ENCODE measurements at places on chromosomes 4 and X. TPM values are rescaled to one million over a fixed set of nuclear protein-coding genes. Genes with fewer than 3 reads are reported as not detected.

- no peak for DNase-seq
These were observed 456.4 kb downstream of the DACH2 start for GRCh38 chrX:86604607-86605006.

- DNase-seq = no peak
These were observed 8.5 kb downstream of the OGT start for GRCh38 chrX:71541210-71542022.

DNA sequence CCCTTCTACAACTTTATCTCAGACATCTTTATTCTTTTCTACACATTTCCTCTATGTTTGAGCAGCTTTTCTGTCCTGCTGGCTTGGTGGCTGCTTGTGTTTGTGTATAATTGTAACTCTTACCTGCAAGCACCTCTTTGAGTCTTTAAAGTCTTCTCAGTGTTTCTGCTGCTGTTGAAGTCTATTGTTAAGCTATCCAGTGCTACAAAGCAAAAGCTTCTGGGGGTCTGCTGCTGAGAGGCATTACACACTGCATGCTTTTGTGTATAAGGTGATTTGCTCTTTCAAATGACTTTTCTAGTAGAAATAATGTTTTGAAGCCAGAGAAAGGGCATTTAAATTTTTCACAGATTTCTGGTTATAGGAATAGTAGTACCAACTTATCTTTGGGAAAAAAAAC, 241.8 kb downstream of the DTHD1 start:
- no peak for DNase-seq

The NXF2 gene
- not detected for total RNA-seq

DNA sequence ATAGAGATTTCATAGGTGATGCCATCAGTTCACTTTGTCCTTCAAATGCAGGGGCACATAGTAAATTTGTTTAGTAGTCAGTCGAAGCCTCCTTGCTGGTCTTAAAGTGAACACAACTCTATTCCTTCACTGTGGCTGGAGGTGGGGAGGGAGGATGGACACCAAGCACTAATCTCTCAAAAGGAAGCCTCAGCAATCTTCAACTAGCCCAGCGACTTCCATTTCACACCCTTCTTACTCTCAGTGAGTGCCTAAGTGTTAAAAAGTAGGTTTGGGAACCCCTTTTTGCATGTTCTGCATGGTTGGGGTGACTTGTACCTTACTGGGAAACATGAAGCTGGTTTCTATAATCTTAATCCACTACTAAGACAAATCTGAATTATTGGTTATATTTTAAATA, 96.0 kb upstream of the GUCY1A1 start:
- no peak for DNase-seq

GRCh38 chr4:35938936-35939335, 305.4 kb downstream of the ARAP2 start:
- no peak for DNase-seq

GRCh38 chrX:63784346-63784901, 590 bp downstream of the ARHGEF9 start:
- DNase-seq = no peak

The PCDH18 gene
- 1.1 TPM for total RNA-seq

GRCh38 chr4:133641191-133641590, 492.1 kb downstream of the PCDH10 start:
- DNase-seq = no peak

The RS1 gene
- total RNA-seq = 0.08 TPM

The PDHA1 gene
- 264 TPM for total RNA-seq

DNA sequence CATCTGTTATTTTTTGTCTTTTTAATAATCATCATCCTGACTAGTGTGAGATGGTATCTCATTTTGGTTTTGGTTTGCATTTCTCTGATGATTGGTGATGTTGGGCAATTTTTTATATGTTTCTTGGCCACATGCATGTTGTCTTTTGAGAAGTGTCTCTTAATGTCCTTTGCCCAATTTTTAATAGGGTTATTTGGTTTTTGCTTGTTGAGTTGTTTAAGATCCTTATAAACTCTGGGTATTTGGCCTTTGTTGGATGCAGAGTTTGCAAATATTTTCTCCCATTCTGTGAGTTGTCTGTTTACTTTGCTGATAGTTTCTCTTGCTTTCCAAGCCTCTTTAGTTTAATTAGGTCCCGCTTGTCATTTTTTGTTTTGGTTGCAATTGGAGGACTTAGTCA, 152.1 kb upstream of the MED14 start:
- DNase-seq = no peak

The OPRPN gene
- total RNA-seq = not detected

GRCh38 chr4:163665521-163666331, 171.2 kb downstream of the TMA16 start:
- no peak for DNase-seq

- DNase-seq = no peak
These were observed 1239.1 kb upstream of the TENM3 start for GRCh38 chr4:181004056-181004455.

GRCh38 chr4:136036744-136037143, 1495.5 kb downstream of the PCDH18 start:
- DNase-seq = no peak

GRCh38 chrX:124256216-124256615, 76.2 kb upstream of the TEX13D start:
- no peak for DNase-seq

DNA sequence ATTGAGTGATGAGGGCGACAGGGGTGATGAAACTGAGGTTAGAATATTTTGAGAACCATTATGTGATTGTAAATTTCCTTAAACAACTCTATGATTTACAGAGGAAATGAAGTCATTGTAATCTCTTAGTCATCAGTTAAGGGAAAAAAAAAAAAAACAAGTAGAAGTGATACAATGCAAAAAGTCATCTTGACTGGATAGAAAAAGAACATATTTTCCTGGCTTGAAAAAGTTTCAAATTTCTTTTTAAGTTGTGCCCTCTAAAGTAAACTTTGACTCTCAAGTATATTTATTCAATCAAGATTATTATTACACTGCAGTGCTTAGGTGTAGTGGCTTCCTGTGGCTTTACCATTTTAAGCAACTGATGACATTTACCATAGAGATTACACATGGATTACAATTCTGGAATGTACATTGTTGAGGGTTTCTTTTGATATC, 40.6 kb downstream of the GABRB1 start:
- no peak for DNase-seq

GRCh38 chr4:28226962-28227361, 1366.3 kb downstream of the STIM2 start:
- no peak for DNase-seq

DNA sequence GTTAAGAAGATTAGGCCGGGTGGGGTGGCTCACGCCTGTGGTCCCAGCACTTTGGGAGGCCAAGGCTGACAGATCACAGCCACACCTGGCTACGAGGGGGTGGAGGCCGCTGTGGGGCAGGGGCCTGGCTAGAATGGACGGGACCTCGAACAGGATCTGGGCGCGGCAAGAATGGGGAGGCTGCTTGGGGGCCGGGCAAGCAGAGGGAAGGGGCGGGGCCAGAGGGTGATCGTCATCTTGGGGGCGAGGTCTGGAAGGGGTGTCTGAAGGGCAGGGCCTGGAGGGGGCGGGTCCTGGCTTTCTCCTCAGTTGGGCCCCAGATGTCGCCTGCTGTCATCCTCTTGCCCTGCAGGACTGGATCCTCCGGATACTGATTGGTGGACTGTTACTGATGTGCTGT, 57.3 kb upstream of the ENPEP start:
- DNase-seq = no peak

DNA sequence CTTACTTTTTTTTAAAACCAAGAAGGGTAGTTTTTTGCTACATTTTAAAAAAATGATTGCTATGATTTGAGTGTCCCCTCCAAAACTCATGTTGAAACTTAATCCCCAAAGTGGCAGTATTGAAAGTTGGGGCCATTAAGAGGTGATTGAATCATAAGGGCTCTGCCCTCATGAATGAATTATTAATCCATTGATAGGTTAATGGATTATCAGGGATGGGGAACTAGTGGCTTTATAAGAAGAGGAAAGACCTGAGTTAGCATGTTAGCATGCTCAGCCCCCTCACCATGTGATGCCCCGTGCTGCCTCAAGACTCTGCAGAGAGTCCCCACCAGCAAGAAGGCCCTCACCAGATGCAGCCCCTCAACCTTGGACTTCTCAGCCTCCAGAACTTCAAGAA, 31.0 kb downstream of the SMIM43 start:
- DNase-seq = no peak

The PLP1 gene
- 543 TPM for total RNA-seq

DNA sequence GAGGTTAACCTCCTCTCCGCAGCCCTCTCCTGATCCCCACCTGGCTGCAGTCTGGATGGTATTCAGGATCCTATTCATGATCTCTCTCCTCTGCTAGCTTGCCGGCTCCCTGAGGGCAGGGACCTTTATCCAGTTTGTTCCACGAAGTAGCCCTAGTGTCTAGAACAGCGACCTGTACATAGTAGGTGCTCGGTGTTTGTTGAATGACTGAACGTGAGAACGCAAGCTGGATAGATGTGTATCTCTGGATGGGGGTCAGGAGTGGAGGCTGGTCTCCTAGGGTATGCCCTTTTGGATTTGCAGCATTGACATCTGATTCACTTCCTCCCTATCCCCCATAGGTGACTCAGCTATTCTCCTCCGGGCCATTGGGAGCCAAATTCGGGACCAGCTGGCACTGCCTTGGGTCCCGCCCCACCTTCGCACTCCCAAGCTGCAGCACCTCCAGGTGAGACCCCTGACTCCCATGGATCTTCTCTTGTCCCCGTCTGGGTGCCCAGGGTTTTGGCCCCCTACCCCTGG, 7.3 kb downstream of the CCDC22 start:
- no peak for DNase-seq

The TXK gene
- 0.13 TPM for total RNA-seq

- no peak for DNase-seq
These were observed 12.6 kb downstream of the ANKRD17 start for GRCh38 chr4:73245955-73246354.

The HNRNPDL gene
- total RNA-seq = 179 TPM

- no peak for DNase-seq
These were observed 61.3 kb downstream of the MTHFD2L start for GRCh38 chr4:74219240-74219639.

The CT55 gene
- total RNA-seq = 7.1 TPM

GRCh38 chr4:20496068-20496467, 204.2 kb upstream of the PACRGL start:
- no peak for DNase-seq

The TFE3 gene
- total RNA-seq = 17.0 TPM

GRCh38 chrX:76202471-76202870, 29.6 kb downstream of the PBDC1 start:
- peak; percentile 75 for DNase-seq

The EMCN gene
- not detected for total RNA-seq

The AREG gene
- total RNA-seq = 1.2 TPM

DNA sequence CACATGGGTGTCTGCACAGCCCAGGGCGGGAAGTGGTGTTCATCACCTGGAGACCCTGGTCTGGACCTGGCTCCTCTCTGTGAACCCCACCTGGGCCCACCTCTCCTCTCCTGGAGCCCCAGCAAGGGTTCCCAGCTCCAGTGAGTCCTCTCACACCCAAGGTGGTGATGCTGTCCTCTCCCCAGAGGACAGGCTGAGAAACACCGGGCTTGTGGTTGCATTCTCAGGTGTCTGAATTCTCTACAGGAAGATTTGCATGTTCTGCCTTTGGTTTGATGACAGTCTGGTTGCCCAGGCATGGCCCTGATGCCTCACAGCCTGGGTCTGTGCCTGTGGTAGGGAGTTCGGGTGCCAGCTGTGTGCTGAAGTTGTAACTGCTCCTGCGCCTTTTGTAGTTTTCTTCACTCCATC, 3.8 kb downstream of the MAEA start:
- no peak for DNase-seq

The TMSB15B gene
- 5.3 TPM for total RNA-seq

DNA sequence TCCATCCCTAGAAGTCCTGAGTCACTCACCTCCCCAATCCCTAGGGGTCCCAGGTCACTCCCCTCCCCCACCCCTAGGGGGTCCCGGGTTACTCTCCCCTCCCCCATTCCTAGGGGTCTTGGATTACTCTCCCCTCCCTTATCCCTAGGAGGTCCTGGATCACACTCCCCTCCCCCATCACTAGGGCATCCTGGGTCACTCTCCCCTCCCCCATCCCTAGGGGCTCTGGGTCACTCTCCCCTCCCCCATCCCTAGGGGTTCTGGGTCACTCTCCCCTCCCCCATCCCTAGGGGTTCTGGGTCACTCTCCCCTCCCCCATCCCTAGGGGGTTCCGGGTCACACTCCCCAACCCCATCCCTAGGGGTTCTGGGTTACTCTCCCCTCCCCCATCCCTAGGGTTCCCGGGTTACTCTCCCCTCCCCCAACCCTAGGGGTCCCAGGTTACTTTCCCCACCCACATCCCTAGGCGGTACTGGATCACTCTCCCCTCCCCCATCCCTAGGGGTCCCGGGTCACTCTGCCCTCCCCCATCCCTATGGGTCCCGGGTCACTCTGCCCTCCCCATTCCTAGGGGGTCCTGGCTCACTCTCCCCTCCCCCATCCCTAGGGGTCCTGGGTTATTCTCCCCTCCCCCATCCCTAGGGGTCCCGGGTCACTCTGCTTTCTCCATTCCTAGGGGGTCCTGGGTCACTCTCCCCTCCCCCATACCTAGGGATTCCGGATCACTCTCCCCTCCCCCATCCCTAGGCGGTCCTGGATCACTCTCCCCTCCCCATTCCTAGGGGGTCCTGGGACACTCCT, 2.1 kb downstream of the ASMTL start:
- no peak for DNase-seq

DNA sequence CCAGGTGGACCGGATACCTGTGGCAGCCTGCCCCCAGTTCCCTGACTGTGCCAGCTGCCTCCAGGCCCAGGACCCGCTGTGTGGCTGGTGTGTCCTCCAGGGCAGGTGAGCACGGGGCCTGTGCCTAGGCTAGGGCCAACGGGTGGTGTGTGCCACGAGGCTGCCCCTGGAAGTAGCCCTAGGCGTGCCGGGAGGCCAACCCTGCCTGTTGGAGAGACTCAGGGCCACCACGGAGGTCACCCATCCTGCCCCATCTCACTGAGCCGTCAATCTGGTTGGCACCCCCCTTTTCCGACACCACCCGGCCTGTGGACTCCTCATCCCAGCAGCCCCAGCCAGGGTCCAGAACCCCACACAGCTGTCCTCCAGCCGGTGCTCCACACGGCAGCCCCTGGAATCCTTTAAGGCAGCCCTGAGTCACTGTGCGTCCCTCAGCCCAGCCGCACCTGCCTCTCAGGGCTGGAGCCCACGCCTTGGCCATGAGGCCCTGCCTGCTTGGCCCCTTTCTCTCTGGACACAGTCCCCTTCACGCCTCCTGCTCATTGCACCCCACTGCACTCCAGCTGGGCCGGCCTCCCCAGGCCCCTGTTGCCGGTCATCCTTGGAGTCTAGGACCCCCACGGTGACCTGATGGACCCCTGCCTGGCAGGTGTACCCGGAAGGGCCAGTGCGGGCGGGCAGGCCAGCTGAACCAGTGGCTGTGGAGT, 5.3 kb downstream of the PLXNB3 start:
- no peak for DNase-seq
